Naive thymus-derived CD4-positive, alpha-beta T cell (primary cell): ENCODE measurements at places on chromosomes 6 and 20.

DNA sequence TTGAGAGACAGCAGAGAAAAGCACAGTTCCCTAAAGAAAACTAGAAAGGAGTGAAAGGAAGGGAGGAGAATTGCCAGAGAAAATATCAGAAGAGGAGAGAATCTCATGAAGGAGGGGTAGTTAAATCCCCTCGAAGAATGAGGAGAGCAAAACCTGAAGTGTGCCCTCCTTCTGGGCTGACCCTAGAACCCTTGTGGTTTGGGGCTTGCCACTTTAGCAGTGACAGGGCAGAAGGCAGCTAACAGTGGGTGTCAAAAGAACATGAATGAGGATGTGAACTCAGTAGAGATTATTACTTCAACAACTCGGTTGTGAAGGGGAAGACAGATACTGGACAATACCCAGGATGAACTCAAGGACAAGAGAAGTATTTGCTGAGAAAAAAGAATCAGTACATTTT is 73.6 kb downstream of the RALGAPA2 start:
- DNase-seq, result no peak
- no peak overlapping the region for H3K27ac ChIP-seq

- no peak overlapping the region for H3K27ac ChIP-seq
- peaks cover 12% of the 10 kb centered on the region for H3K27me3 ChIP-seq
- no peaks in the 10 kb centered on the region for H3K36me3 ChIP-seq
- DNase-seq, result no peak
- no peaks in the 10 kb centered on the region for H3K4me1 ChIP-seq
These were observed 4.9 kb downstream of the FOXC1 start for GRCh38 chr6:1614448-1615150.

- peak overlapping the region; percentile 80 for H3K4me3 ChIP-seq
- H3K36me3 ChIP-seq, result peaks cover 64% of the 10 kb centered on the region
- peak overlapping the region; percentile 95 for H3K27ac ChIP-seq
- no peaks in the 10 kb centered on the region for H3K27me3 ChIP-seq
- peaks cover 22% of the 10 kb centered on the region for H3K4me1 ChIP-seq
These were observed 1.5 kb downstream of the ZNFX1 start for GRCh38 chr20:49276161-49276960.

- no peak overlapping the region for H3K27ac ChIP-seq
- H3K27me3 ChIP-seq, result no peaks in the 10 kb centered on the region
- no peak overlapping the region for H3K4me3 ChIP-seq
- H3K4me1 ChIP-seq, result no peaks in the 10 kb centered on the region
These were observed 193.9 kb upstream of the MOCS1 start for GRCh38 chr6:40128127-40128526.

GRCh38 chr20:46355778-46356177 is 47.5 kb upstream of the CDH22 start:
- H3K27me3 ChIP-seq, result no peaks in the 10 kb centered on the region
- H3K4me3 ChIP-seq, result no peak overlapping the region
- no peak for DNase-seq
- peaks cover 5% of the 10 kb centered on the region for H3K36me3 ChIP-seq
- peaks cover 28% of the 10 kb centered on the region for H3K4me1 ChIP-seq

GRCh38 chr6:160428069-160428430 is 79.9 kb downstream of the SLC22A3 start:
- no peak overlapping the region for H3K27ac ChIP-seq
- DNase-seq, result no peak
- H3K36me3 ChIP-seq, result no peaks in the 10 kb centered on the region
- peaks cover 4% of the 10 kb centered on the region for H3K27me3 ChIP-seq
- no peak overlapping the region for H3K4me3 ChIP-seq
